ENCODE measurements at places on chromosomes 1 and 21.

DNA sequence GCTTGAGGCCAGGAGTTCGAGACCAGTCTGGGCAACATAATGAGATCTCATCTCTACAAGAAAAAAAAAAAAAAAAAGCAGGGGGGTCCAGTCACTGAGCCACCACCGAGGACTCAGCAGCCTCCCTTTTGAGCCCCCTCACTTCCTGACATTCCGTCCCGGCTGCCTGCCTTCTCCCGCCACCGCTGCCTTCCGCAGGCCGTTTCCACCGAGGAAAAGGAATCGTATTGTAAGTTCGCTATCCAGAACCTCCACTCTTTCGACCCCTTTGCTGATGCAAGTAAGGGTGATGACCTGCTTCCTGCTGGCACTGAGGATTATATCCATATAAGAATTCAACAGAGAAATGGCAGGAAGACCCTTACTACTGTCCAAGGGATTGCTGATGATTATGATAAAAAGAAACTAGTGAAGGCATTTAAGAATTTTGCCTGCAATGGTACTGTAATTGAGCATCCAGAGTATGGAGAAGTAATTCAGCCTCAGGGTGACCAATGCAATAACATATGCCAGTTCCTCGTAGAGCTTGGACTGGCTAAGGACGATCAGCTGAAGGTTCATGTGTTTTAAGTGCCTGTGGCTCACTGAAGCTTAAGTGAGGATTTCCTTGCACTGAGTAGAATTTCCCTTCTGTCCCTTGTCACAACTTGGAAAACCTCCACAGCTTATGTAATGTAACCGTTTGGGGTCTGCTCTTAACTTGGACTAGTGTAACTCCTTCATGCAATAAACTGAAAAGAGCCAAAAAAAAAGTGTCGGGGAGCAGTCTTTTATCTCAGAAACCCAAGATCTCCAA is 55.6 kb downstream of the GLUL start:
- no peak for DNase-seq

- DNase-seq = no peak
Measured at GRCh38 chr1:185974367-185975170, 240.4 kb downstream of the HMCN1 start.

DNA sequence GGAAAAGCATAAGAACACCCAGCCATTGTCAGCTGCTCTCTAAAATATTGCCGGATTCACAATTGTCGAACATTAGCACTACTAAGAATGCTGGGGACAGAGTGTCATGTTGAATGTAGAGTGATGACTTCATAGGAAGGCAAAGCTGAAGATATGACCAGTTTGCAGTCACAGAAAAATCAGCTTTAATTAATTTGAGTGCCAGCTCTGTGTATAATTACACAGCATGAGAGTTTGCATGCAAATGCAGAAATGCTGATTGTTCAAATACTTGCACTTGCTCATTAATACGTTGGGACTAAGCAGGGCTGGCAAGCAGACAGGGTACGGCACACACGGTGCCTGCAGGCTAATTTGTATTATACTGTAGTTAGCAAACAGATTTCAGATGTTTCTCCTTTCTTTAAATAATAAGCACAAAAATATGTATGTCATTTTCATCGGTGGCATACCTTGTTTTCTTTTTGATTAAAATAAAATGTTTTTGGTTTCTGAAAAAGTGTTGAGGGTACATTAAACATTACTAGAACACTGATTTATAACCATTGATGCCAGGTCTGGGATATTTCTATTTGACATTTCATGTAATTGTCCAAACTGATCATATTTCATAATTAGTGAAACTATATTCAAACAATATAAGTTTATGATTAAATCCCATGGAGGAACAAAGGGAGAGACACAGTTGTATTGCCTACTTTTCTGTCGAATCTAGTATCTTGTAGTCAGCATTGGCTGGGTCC is 99.8 kb upstream of the ADGRL2 start:
- no peak for DNase-seq

GRCh38 chr1:29854700-29855276 is 618.5 kb downstream of the PTPRU start:
- DNase-seq = no peak

DNA sequence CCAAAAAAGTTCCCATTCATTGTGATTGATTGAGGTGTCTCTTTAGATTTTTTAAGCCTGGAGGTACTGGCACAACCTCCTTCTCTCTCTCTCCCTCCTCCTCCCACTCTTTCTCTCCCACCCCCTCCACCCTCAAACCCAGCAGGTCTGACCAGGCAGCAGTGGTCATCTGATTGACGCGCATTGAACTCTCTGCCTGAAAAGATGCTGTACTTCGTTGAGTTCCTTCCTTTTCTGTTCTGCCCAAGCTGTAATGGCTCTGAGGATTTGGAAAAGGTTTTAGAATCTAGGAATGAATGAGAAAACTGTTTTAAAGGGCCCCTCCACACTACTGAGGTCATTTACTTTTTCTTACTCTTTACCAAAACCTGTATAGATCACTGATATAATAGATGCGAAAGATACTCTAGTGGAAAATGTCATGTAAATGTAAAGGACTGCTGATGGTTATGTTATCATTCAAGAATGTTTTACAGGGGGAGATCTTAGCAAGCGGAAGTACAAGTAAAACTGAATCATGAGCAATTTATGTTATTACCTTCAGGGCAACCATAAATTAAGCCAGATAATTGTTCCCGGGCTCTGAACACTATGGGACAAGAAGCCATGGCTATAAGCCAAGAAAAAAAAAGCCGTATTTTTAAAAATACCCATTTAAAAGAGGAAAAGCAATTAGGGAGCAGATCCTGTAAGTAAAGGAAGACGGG is 25.2 kb upstream of the DYRK1A start:
- DNase-seq = no peak

GRCh38 chr1:225426395-225427234 is 1.2 kb downstream of the LBR start:
- DNase-seq = peak; percentile 43

DNA sequence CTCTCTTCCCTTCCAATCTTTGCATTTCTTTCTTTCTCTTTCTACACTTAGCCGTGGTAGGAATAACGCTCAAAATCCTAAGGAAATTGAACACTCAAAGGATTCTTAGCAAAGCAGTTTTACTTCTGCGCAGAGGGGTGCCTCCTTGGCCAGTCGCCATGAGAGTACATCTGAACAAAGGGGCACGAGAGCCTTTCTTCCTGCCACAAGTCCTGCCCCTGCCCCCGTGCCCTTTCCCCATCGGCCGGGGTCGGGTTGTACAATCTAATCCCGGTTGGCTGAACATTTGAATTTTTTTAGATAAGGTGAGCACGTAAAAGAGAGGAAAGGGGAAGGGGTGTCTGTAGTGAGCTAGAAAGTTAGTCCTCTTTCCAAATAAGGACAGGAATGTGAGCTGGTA is 28.6 kb upstream of the COL6A1 start:
- no peak for DNase-seq

DNA sequence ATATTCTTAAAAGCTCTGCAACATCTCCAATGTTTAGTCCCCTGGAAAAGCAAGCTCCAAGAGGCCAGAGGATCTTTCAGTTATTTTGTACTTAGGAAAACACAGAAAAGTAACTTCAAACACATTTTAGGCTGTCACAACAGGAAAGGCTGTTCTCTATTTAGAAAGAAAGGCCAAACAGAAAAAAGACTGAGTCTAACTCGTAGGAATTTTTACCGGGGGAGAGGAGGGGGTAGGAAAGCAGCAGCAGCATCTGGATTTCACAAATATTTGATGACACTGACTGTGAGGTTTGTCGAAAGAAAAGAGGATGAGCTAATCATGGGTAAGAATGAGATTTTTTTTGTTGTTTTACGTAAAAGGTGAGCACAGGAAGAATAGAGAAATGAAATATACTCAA is 107.1 kb downstream of the EIF4G3 start:
- DNase-seq = no peak

- DNase-seq = no peak
Measured at GRCh38 chr1:238101923-238102322, 211.2 kb upstream of the ZP4 start.

GRCh38 chr1:166479052-166479631 is 312.3 kb upstream of the FAM78B start:
- DNase-seq = peak; percentile 57

DNA sequence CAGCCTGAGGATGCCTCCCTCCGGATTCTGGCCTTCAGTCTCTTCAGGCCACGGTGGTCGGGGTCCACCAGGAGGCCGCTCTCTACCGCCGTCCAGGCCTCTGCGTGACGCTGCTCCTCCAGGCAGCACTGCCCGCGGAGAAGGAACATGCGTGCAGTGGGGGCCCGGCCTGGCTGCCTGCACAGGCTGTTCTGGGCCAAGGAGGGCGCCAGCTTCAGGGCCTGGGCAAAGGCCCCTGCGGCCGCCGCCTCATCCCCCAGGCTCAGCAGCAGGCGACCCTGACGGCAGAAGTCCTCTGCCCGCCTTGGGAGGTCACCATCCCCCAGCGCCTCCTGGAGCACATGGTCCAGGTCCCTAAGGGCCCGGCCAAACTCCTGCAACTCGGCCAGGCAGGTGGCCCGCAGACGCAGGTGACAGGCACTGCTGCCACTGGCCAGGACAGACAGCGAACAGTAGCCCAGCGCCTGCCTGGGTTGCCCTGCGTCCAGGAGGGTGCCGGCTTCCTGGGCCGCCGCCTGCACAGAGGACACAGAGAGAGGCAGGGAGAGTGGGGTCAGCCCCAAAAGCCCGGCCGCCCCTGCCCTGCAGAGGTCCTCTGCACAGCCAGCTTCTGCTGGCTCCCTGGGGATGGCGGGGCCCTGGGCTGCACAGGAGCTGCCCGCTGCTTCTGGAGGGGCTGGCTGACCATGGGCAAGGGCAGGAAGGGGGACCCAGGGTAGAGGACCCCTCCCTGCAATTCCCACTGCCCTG is 8.7 kb upstream of the MMEL1 start:
- no peak for DNase-seq

- no peak for DNase-seq
Measured at GRCh38 chr1:10530756-10531495, 56.2 kb downstream of the PEX14 start.

- no peak for DNase-seq
Measured at GRCh38 chr1:220921971-220922635, 42.9 kb downstream of the HLX start.

DNA sequence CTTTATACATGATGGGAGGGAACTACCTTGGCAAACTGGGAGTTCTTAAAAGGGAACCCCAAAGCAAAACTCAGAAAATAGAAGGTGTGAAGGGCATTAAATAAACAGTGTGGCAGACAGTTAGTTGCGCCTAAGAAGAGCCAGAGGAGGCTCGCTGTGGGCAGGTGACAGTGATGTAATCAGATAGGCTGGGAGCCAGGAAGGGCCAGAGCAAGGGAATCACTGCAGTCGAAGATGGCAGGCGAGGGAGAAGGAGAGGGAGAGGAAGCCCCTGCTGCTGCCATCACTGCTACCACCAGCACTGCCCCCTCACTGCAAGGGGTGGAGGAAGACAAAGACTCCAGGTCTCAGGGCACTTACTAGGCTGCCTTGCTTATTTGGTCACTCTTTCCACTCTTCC is 97.2 kb downstream of the ST3GAL3 start:
- no peak for DNase-seq

DNA sequence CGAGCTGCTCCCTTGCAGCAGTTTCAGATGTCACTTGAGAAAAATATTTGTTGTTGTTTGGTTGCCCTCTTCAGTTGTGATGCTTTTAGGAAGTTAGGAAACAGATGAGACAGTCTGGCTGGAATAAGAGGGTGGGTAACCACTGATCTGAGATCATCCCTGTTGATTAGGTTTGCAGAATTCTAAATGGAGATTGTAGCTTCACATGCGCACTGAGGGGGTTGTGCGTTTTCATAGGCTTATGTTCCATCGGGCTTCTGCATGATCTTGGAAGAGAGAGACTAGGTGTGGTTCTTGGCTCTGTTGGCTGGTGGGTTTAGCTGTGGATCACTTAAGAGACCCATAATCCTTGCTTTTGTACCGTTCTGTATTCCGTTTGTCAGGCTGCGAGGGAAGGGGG is 108.1 kb downstream of the CAMTA1 start:
- no peak for DNase-seq

GRCh38 chr21:41952568-41953248 is 1.1 kb downstream of the C2CD2 start:
- no peak for DNase-seq

DNA sequence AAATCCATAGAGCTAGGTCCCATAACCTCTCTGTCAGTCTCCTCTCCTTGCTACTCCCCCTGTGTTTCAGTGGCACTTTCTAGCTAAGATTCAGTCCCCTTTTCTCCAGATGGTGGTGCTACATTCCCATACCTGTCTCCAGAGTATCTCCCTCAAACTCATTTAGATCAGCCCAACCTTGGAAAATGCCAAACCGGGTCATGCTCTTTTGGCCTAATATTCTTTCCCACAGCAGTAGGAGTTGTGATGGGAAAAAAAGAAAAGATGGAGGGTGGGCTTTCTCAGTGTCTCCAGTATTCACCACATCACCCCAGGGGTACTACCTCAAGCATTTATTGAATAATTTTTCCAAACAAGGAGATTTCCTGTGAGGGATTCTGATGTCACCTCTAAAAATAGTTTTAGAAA is 3.2 kb upstream of the RXFP4 start:
- DNase-seq = peak; percentile 73

GRCh38 chr1:94022471-94023189 is 98.3 kb downstream of the ABCA4 start:
- DNase-seq = no peak

DNA sequence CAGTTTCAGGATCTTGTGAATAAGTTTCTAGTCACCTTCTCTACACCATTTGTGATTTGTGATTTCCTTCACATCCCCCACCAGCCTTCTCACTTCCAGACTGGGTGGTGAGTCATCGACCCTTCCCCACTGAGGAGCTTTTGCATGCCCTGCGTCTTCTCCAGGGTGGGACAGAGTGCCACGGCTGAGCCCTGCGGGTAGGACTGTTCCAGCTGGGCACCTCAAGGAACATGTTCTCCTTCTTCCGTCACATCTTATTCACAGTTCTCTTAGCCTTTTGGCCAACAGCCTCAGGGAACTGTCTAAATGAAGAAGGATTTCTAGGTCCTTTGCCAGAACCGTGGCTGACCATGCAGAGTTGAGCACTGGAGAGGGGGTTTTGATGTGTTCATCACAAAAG is 116.5 kb downstream of the TMEM53 start:
- no peak for DNase-seq

DNA sequence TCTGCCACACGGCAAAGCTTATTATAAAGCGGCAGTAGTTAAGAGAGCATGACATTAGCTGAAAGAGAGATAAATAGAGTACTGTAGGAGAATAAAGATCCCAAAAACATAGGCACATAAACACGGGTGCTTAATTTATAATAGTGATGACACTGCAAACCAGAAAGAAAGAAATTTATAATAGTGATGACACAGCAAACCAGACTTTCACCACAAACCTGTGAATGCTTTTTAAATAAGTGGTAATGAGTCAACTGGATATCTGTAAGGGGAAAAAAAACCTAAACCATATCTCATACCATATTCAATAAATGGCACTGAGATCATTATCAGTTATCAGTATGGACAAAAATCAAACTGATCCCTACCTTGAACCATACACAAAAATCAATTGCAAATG is 25.5 kb downstream of the USP1 start:
- peak; percentile 11 for DNase-seq

DNA sequence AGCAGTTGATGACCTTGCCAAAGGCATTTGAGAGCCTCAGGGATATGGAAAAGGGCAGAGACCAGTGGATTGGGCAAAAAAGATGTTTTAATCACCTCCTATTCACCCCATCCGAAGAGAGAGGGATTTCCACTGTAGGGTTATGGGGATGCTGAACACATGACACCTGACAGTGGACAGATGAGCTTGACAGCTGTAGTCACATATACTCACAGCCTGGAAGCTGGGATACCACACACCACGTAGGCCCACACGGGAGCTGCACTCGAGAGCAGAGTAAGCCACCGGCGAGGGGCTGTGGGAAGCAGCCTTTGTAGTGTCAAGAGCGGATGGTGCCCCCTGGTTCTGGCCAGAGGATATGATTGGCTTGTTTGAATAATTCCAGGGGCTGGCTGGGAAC is 20.0 kb downstream of the ZBTB40 start:
- no peak for DNase-seq
